ENCODE measurements at places on chromosomes 1 and 21.

GRCh38 chr1:244672946-244673682 is 20.2 kb downstream of the DESI2 start:
- no peak for DNase-seq

GRCh38 chr1:118990513-118991152 is 2.5 kb upstream of the TBX15 start:
- DNase-seq = no peak

DNA sequence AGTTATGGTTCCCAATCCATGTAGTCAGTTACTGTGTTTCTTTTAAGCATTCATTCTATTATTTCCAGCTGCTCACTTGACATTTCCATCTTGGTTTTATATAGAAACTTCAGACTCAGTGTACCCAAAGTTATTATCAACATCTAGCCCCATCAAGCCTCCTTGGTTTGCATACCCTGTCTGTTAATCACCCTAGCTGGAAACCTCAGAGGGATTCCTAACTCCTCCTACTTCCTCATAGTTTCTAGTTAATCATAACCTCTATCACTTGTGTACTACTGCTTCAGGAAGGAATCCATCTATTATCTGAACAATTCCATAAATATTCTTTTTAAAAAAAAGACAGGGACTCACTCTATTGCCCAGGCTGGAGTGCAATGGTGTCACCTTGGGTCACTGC is 293.3 kb downstream of the SDCCAG8 start:
- no peak for DNase-seq

DNA sequence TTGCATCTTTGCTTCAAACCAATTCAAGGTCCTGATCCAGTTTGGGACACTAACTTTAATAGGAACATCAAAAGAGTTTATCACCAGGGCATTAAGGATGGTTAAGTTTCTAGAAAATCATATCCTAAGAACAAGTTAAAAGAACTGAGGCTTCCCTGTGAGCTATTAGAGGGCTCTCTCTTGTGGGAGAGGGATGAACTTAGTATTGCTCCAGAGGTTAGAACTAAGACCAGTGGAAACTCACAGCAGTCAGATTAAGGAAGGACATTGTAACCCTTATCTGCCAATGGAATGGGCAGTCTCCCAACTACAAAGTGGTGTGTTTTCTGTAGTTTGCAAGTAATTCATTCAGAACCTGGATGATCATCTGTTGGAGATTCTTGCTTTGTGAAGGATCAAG is 36.8 kb downstream of the UBE2U start:
- no peak for DNase-seq

DNA sequence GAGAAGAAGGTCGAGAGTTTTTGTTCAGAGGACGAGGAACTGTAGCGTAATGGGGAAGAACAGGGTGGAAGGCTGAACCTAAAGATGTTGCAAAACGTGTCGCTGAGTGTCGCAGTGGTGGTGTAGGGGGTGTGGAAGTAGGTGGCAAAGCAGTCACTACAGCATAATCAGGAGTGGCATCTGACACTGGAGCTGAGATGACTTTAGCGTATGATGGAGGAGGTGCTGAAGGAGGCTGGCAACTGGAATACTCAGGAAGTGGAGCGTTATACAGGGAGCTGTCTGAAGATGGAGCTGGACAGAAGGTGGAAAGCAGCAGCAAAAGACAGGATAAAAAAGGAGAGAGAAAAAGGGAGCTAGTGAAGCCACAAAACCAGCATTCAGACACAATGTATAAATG is 89.9 kb upstream of the LBR start:
- DNase-seq = no peak

- no peak for DNase-seq
Observed at GRCh38 chr1:15621975-15622374, 4.7 kb downstream of the DDI2 start.

GRCh38 chr1:69283516-69283915 is 284.2 kb upstream of the LRRC7 start:
- DNase-seq = no peak

Measured in SIG-M5 (cell line).